Stimulated activated CD8-positive, alpha-beta memory T cell treated with anti-CD3 and anti-CD28 coated beads, Interleukin-2, amount 100 ng/mL, for 1 hour (primary cell): ENCODE measurements at places on chromosomes 1 and 21.

DNA sequence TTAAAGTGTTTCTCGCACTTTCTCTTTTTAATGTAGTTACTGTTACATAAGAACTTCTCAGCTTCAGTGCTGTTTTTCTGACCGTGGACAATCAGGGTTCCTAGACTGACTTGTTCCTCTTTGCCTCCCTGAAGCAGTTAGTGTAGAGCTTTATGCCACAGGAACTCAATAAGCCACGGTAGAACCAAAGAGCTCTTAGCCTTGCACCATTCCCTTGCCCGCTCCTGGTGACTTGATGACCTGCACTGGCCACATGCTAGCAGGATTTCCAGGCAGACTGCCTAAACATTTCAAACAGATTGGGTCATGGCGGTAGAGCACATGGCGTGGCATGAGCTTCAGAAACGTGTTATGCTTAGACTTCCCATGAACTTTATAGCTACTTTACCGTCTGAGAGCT lies 18.8 kb upstream of the FASLG start:
- DNase-seq = no peak

GRCh38 chr1:100912019-100912418 lies 16.1 kb downstream of the SLC30A7 start:
- no peak for DNase-seq

- DNase-seq = no peak
These were observed 40.6 kb downstream of the LHX4 start for GRCh38 chr1:180270530-180271271.

DNA sequence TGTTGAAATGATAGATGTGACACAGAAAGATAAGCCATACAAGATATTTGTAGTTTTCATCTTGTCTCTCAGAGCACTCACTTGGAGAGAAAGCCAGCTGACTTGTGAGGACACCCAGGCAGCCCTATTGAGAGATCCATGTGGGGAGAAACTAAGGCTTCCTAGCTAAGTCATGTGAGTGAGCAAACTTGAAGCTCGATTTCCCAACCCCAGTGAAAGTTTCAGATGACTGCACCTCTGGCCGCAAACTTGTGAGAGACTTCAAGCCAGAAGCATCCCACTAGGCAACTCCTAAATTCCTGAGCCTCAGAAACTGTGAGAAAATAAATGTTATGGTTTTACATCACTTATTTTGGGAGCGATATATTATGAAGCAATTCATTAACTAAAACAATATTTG lies 832.3 kb downstream of the LTN1 start:
- no peak for DNase-seq

GRCh38 chr1:229075716-229076115 lies 195.2 kb upstream of the RAB4A start:
- DNase-seq = no peak

- no peak for DNase-seq
These were observed 6.0 kb downstream of the TOR1AIP1 start for GRCh38 chr1:179888071-179888470.

GRCh38 chr1:92016720-92017316 lies 13.0 kb upstream of the EPHX4 start:
- DNase-seq = no peak

DNA sequence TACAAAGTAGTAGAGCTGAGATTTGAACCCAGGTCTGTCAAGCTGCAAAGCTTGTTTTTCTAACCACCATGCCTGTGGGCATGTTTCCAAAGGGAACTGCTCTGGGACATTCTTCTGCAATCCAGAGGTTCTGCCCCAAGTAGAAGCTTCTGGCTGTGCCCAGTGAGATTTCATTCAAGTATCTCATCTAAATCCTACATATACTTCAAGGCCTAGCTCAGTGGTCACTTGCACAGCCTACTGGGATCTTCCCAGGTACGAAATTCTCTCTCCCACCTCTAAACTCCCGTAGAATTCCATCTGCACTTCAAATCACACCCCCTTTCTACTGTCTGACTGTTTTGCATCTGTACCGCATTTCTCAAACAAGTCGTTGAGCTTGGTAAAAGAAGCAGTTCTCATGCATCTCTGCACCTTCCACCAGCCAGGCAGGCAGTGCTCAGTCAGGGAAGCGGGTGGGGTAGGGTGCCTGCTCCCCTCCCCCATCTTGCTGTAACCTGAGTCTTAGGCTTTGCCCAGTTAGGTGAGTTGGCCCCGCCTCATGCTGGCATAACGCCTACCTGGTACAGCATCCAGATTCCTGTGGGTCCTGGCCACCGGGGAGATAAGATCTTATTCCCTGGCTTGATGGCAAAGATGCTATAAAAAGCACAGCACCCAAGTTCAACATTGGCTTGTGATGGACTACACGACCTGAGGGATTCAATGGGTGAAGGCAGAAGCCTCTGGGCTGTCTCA lies 13.5 kb downstream of the SLC9A1 start:
- no peak for DNase-seq

DNA sequence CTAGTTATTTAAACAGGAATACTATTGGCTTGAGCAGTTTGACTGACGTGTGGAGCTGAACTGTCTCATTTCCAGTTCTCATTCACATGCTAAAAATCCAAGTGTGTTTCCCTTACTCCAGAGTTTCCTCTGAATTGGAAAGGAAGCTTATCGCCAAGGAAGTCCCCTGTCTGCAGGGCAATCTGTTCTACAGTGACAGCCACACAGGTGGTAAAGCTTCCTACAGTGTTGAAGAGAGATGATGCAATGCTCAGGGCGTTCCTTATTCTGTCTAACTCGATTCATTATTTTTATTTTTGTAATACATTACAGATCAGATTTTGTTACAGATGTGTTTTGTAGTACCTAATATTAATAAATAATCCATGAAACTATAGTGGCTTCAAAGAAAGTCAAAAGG lies 41.3 kb downstream of the ADAMTS5 start:
- no peak for DNase-seq

DNA sequence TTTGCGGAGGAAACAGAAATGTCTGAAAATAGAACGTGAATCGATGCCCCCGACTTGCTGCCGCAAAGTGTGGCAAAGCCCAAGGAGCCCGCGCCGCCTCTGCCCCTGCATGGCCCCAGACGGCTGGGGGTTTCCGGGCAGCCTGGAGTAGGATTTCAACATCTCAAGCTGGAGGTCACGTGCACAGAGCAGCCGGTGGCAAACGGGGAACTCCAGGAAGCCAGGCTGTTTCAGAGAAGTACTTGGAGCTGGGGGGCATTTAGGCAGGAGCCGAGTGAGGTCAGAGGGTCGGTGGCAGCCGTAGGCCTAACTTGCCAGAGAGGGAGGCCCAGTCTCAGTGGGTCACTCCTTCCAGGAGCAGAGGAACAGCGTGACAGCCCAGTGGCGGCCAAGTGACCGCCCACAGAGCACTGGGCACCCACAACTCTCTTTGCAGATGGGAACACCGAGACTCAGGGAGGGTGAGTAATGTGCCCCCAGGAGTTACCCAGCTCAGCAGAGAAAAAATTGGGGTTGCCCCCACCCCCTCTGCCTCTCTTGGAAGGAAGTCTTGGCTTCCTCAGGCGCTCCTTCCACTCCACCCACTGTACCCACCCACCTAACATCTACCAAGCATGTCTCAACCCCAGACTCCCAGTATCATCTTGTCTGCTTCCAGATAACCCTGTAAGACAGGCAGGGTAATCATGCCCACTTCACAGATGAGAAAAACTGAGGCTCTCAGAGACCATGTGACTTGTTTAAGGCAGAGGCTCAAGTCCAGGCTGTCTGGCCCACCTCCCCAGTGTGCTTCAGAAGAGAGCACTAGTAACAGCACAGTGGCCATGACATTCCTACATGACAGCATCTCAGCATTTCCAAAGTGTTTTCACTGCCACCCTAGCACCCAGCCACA lies 179.4 kb downstream of the HIVEP3 start:
- DNase-seq = peak; percentile 36

- DNase-seq = no peak
These were observed at the start of gene SLC6A9 for GRCh38 chr1:44031252-44032169. TSS of gene SLC6A9 (minus strand) at chr1:44031462. CDS start at chr1:44024277, 7,185 bp downstream.

- DNase-seq = no peak
These were observed 1363.2 kb upstream of the ADGRL4 start for GRCh38 chr1:80369780-80370179.

DNA sequence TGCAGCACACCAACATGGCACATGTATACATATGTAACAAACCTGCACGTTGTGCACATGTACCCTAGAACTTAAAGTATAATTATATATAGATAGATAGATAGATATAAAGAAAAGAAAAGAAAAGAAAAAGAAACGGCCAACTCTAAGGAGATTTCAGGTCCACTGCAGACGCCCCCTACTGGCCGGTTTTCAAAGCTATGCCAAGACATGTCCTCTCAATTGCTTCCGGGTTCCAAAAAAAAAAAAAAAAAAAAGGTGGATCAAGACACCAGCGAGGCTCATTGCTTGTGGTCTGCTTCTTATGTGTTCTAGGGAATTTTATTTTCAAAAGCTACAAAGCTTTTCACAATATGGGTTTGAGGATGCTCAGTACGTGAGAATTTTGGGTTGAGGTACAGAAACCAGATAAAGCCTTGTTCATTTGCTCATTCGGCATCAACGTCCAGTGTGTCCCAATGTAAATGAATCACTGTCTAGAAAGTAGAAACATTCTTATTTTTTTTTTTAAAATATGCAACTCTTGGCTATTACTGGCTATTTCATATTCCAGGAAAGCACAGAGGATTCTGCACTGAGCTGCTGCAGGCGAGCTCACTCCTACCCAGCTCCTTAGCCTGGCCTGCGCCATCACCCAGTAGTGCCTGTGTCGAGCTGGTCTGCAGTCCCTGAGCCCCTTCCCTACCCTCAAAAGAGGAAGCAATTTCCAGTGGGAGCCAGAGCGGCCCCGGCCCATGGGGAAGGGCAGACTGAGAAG lies 643.0 kb downstream of the KIF26B start:
- no peak for DNase-seq

DNA sequence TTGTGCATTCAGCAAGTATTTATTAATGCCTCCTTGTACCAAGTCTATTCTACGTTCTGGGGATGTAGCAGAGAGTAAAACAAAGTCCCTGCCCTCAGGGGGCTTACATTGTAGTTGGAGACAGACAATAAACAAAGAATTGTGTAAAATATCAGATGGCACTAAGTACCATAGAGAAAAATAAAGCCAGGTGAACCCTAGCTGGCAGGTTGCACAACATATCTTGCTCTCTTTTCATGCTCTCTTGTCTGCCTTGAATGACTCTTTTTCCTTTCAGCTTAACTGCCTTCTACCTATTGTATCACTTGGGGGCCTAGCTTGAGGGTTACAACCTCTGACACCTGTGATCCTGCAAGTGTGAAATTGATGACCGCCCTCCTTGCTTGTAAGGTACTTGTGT lies 20.7 kb upstream of the FASLG start:
- no peak for DNase-seq

DNA sequence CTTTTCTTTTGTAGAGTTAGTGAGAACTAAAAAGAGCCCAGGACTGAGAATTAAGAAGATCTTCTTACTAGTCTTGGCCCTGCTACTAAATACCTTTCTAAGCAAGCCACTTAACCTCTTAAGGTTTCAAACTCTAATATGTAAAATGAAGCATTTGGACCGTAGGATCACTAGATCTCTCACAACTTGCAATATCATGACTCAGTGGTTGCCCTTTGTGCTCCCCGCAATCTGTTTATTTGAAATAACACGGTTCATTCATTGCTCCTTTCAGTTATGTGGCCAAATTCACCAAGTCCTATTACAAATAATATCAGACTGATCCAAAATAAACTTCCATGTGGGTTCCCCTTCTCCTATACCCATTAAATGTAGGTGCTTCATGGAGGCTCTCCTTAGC lies 10.8 kb downstream of the PALMD start:
- no peak for DNase-seq

GRCh38 chr1:6667139-6667538 lies 34.5 kb downstream of the DNAJC11 start:
- no peak for DNase-seq

- no peak for DNase-seq
These were observed 460.0 kb downstream of the MATN1 start for GRCh38 chr1:30263405-30263804.

- no peak for DNase-seq
These were observed 7.9 kb downstream of the H6PD start for GRCh38 chr1:9242338-9242969.

GRCh38 chr1:161511018-161511755 lies 5.9 kb downstream of the FCGR2A start:
- DNase-seq = no peak

DNA sequence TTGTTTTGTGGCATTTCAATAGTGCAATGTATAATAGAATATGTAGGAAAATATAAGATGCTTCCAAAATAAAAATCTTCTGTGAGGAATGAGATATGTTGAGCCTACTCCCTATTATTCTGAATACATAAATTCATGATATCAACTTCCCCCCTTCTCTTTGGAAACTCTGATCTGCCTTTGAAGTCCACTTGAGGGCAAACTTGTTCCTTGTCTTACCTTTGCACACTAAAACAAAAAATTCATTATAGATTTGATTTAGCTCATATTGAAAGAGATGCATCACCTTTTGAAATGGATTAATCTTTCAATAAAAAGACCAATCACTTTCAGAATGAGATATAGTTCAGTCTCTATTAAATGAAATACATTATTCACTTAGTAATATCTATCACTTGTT lies 580.7 kb upstream of the ADGRL4 start:
- no peak for DNase-seq

GRCh38 chr21:15826908-15827601 lies 97.3 kb downstream of the USP25 start:
- DNase-seq = no peak

- no peak for DNase-seq
These were observed 2.5 kb upstream of the MOV10 start for GRCh38 chr1:112672009-112672408.

DNA sequence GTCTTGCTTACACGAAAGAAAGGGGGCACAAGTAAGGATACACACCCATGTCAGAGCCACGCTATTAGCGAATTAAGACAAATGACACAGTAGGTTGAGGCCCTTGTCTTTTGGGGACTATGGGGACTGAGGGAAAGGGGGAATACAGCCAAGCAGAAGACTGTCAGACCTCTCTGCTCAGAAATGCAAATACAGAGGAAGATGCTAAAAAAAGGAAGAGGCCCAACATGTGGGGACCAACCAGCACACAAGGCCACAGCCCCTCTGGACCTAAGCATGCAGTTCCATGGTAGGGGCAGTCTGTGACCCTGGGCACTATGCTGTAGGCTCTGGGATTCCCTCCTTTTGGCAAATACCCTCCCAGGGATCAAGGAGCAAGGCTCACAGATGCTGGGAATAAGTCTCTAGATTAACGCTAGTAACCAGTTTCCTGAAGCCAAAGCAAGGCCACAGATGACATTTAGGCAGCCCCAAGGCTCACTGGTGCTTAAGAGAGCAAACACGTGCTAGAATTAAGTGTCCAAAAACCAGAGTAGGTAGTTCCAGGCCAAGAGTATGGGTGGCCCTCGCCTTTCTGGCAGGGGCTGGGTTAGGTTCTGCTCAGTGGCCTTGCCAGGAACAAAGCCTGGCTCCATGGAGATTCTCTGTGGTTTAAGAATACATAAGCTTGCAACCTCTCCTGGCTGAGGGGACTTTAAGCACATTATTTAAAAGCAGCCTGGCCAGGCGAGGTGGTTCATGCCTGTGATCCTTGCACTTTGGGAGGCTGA lies 38.2 kb downstream of the RABIF start:
- DNase-seq = no peak

- no peak for DNase-seq
These were observed 2206.0 kb downstream of the MRPL39 start for GRCh38 chr21:23401278-23401677.

- DNase-seq = no peak
These were observed 13.8 kb upstream of the EDEM3 start for GRCh38 chr1:184768467-184768866.
